AG08395 (cell line): ENCODE measurements at places on chromosomes 3 and 15.

DNA sequence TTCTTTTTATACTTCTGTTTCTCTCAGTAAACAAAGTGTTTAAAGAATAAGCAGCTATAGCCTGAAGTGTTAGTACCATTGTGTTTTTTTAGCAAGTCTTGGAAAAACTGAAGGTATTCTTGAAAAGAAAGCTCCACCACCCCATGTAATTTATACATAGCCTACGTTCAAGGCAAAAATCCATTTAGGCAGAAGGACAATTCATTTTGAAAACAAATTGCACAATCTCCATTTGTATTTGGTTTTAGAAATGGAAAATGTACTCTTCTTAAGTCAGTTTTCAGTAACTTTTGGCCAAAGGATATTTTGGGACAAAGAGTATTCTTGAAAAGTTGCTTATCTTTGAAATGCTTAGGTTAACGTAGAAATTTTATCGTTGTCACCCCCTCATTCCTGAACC lies 34.5 kb downstream of the PTPRG start:
- no peak for DNase-seq

GRCh38 chr3:23665741-23666140 lies 140.0 kb upstream of the UBE2E1 start:
- DNase-seq: no peak

DNA sequence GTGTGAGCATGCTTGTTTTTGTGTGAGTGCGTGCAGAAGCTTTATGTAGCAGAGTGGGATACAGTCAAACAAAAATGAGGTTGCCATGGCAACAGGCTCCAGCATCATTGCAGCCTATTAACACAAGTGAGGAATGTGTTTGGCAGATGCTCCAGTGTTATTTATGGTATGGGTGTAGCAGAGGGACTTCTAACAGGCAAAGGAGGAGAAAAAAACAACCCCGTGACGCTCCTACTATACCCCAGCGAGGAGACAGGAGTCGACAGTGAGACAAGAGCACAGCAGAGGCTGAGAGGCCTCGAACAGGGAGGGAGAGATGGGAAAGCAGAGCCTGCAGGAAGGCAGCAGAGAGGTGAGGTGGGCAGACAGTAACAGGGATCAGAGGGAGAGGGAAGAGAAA lies 4.9 kb downstream of the ADCY5 start:
- no peak for DNase-seq

DNA sequence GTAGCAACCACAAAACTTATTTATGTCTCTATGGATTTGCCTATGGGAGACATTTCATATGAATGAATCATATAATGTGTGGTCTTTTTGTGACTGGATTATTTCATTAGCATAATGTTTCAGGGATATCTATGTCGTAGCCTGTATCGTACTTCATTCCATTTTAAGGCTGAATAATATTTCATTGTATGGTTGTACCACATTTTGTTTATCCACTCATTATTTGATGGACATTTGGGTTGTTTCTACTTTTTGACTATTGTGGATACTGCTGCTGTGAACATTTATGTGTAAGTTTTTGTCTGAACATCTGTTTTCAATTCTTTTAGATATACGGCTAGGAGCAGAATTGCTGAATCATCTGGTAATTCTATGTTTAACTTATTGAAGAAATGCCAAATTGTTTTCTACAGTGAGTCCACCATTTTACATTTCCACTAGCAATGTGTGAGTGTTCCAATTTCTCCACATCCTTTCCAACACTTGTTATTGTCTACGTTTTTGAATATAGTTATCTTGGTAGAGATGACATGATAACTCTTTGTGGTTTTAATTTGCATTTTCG lies 134.4 kb upstream of the DAZL start:
- DNase-seq: no peak

DNA sequence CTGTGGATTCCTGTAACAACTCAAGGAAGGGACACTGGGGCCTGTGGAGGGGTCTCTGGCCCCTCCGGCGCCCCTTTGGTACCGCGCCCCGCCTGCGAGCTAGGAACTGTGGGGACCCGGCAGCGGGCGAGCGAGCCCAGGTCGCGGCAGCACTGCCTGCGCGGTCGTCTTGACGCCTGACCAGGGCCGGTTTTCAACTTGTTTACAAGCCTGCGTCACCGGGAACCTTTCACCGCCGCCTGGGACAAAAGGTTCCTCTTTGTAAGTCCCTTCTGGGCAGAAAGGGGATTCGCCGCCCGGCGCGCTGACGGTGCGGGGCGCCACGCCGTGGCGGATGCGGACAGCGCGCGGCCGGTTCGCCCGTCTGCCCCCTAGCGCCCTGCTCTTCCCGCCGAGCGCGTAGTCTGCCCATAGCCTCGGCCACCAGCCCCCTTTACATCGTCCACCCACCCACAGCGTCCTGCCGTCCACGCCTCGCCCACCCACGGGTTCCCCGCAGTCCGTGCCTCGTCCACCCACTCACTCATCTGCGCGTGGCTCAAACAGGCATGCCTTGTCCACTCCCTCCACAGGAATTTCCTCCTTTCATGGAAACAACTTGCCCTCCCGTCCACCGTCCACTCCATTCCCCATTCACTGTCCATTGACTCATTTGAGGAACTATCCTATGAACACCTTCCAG lies 5.5 kb upstream of the CFAP100 start:
- peak; percentile 84 for DNase-seq

- DNase-seq: peak; percentile 53
Measured at GRCh38 chr15:83053151-83053550, 13.9 kb downstream of the BTBD1 start.

GRCh38 chr15:97084650-97085049 lies 754.1 kb downstream of the NR2F2 start:
- DNase-seq: no peak
